Hindlimb muscle (tissue), 1 donor: ENCODE measurements at places on chromosomes 7 and 10.

GRCh38 chr10:60511477-60512229, 122.0 kb upstream of the ANK3 start:
- no peak for DNase-seq

DNA sequence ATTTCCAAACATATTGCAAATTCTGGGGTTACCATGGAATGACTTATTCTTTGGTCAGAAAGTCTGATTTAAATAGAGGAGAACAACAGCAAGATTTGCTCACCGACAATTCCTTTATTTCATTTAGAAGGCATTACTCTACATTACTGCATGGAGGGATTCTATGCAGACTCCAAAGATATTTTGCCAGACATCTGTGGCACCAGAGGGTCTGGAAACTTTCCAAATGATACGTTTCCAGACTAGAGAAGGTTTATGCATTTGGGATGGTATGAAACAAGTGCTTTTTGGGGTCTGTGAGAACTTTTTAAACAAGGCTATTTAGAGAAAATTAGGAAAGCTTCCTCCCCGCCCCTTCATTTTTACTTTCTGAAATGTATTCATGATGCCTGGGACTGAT, 125.3 kb downstream of the SAMD9 start:
- DNase-seq = no peak

DNA sequence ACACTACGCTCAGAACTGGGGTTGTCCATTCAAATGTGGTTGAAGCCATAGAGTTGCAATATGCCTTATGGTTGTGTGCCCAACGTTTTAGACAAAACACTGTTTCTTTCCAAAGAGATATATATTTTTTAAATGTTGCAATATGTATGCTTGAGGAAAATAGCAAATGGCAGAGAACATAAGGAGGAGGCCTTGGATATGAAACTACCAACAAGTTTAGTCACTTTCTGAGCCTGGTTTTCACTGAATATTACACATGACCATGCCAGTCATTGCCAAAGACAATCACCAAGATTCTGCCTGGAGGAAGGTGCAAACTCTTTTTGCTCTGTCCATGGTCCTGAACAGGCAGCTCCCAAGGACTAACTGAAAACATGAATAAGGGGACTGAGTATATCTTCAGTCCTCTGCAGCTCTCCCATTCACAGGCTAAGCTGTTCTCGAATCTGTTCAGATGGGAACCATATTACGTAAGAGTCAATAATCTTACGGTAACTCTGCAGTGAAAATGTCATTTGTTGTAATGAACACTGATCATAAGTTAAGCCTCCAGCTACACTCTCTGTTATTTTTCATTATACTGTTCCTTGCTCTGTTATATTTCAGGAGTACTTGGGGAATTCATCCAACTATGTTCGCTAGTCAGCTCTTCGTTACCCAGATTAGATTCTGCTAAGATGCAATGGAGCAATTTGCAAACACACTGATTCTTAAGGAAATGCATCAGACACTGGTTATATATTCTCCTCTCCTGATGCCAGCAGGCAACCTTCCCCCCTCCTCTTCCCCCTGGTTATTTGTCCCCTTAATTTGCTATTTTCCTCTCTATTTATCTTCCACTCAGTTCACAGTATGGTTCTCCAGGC, 90.7 kb upstream of the C1QL3 start:
- DNase-seq = peak; percentile 22

GRCh38 chr10:16509996-16510395, 11.7 kb downstream of the C1QL3 start:
- no peak for DNase-seq

DNA sequence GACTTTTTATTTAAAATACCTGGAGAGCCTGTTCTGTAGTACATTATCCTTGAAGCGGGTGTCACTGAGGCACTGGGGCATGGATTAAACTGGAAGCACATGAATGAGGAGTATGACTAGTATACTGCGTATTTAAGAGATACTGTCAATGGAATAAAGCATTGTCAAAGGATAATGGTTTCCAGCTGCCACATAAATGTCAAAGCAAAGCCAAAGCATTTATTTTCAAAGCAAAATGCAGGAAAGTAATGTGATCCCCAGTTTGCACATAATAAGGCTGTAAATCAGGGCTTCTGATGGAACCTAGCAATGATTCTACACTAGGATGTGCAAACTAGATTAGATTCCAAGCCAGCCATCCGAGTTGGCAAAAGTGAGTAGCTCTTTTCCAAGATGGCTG, 240.1 kb downstream of the POU6F2 start:
- no peak for DNase-seq

DNA sequence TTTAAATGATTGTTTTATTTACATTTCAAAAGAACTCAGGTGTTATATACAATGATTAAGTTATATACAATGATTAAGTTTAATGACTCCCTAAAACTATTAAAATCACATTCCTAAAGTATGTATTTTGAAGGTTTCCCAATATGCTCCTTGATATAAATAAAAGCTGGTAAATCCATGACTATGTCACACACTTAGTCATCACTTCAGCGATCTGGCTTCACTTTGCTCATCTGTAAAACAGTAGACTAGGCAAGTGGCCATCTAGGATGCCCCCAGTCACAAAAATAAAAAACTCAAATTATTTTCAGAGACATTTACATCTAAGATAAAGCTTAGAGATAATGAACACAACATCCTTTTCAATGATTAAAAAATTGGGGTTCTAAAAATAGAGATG, 10.8 kb downstream of the ICA1 start:
- no peak for DNase-seq

DNA sequence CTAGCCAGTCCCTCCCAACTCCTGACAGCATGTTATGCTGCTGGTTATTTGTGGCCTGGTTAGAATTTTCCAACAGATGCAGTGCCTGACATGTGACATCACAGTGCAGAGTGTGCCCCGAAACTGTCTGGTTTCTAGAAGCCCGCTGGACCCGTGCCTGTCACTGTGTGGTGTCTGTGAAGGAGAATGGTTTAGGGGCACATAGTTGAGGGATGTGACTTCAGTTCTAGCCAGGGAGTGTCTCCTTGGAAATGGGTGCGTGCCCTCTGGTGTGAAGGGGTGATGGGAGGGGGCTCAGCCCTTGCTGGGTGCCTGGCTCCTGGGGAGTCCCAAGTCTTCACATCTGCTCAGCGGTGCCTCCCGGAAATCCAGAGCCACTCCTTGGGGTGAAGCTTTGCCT, 303.6 kb downstream of the GLRX3 start:
- no peak for DNase-seq

GRCh38 chr7:99019523-99020412, 124.1 kb downstream of the SMURF1 start:
- peak; percentile 68 for DNase-seq

DNA sequence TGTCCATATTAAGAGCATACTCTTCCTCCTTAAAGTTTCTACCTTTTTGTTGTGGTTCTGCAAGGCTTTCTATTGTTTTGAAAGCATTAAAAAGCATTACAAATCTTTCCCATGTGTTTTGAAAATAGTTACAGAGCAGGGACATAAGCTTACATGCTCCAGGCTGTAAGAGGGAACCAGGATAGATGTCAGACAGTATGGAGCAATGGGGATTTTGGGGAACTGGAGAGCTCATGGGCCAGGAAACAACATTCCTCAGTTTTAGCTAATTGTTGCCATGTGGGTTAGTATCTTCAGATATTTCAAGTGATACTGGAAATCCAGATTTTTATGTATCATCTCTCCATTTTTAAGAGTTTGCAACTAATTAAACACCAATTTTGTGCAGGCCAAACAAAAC, 3.5 kb downstream of the MDFIC start:
- no peak for DNase-seq

GRCh38 chr10:25493122-25493893, 318.5 kb downstream of the GPR158 start:
- DNase-seq = no peak

GRCh38 chr7:80039251-80039884, 95.3 kb upstream of the GNAI1 start:
- no peak for DNase-seq

- no peak for DNase-seq
These were observed 148.4 kb upstream of the KLF14 start for GRCh38 chr7:130882396-130882795.

DNA sequence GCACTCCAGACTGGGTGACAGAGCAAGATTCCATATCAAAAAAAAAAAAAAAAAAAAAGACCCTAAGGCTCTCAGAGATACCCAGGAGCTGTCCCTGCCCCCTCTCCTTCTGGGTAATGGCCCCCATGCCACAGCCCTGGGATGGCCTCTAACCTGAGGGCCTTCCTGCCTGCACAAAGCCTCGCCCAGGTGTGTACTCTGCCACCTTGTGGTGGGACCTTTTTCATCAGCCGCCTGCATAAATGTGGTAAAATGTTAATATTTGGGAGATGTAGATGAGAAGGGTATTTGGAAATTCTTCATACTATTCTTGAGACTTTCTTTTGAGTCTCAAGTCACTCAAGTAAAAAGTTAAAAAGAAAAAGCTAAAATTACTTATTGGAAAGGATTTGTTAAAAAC, 46.3 kb upstream of the RNF216 start:
- DNase-seq = no peak

GRCh38 chr10:98815039-98815885, 368.5 kb upstream of the HPS1 start:
- no peak for DNase-seq

- no peak for DNase-seq
These were observed 181.6 kb downstream of the PTPN20 start for GRCh38 chr10:47092831-47093230.

- no peak for DNase-seq
These were observed 40.8 kb downstream of the GNA12 start for GRCh38 chr7:2803342-2803692.

- DNase-seq = no peak
These were observed 165.3 kb downstream of the AGMO start for GRCh38 chr7:15396210-15397158.

- DNase-seq = no peak
These were observed 2.7 kb upstream of the TPST1 start for GRCh38 chr7:66202441-66202840.

- DNase-seq = no peak
These were observed 2.4 kb downstream of the UCMA start for GRCh38 chr10:13231808-13232207.

GRCh38 chr7:1623810-1624209, 46.3 kb upstream of the ELFN1 start:
- DNase-seq = no peak

DNA sequence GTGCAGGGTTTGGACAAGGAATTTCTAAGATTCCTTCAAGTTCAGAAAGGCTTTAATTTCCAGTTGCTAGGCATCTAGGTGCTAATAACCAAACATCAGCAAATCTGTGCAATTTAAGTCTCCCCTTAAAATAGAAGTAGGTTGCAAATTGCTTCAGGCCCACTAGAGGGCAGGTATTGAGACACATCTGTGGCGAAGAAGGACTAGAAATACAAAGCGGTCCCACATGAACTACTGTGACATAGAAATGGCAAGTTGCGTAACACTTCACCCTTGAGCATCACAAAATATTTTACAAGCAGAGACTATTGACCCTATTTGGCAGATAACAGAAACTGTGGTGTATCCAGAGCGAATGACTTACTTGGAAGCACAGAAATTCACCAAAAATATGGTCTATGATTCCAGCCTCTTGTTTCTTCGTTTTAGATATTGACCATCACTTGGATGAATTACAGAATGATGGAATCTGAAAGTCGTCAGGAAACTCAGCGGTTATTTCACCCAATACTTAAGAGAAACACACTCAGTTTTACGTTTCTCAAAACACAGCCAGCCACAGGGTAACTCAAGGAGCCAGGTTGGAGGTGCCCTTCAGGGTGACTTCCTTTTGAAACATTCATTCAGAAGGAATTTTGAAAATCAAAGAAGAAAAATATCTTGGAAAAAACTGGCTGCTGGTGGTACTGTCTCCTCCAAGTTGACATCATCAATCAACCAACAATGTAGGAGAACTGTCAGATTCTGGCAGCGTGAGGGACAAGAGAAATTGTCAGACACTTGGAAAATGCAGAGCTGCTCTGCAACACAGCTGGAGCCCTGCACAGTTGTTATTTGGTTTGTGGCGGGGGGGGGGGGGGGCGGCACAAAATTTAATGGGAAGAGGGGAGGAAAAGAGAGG, 256.3 kb upstream of the MINDY3 start:
- DNase-seq = no peak

DNA sequence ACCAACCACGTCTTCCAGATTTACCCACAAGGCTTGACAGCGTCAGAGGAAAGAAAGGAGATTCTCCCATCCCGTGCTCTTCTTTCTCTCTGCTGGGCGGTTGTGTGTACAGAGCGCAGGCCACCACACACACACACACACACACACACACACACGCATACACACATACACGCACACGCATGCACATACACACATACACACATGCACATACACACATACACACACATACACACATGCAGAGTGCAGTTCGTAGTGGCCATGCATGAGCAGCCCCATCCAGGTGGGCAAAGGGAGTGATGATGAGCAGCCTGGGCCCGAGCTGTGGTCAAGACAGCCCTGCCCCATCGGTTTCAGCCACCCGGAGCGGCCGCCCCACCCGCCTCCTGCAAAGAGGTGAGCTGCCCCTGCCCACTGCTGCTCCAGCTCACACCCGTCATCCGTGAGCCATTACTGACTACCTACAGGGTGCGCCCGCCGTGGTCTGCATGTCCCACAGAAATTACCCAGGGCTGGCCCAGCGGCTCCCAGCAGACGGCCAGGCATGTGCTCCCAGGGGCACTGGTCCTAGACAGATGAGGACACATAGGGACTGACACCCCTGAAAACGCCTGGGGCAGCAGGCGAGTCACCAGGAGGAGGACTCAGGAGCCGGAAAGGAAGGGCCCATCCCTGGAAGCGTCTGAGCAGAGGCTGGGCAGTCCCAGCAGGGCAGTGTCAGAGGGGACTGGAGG, 69.6 kb downstream of the ASB13 start:
- no peak for DNase-seq

- DNase-seq = no peak
These were observed 19.7 kb downstream of the AHR start for GRCh38 chr7:17318146-17318545.

GRCh38 chr7:35647171-35647574, 47.8 kb downstream of the HERPUD2 start:
- DNase-seq = no peak

- DNase-seq = no peak
These were observed 63.0 kb upstream of the SP4 start for GRCh38 chr7:21364801-21365271.

DNA sequence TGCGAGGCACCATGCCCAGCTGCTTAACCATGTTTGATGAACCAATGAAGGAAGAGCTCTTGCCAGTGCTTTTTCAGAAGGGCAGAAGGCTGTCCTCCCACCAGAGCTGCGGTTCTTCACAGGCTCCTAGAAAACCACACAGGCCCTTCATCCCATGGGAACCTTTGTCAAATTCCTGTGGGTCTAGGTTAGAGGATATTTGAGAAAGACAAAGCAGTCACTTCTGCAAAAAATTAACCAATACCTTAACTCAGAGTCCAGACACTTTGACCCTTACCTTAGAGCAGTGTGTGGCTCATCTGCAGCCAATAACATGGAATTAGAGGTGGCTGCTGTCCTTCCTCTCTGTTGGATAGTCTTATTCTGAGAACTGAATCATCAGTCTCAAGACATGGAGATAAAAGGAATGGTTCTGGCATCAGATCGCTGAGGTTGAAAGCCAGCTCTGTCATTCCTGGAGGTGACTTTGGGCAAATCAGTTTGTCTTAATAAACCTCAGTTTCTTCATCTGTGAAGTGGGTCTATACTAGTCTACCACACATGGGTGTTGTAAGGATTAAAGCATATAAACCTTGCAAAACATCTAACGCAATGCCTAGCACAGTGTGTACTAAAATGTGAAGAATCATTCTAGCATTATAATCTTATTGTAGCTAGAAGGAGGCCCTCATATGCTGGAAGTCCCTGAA, 65.1 kb upstream of the PIP4K2A start:
- no peak for DNase-seq

GRCh38 chr7:67777119-67777518, 780.5 kb downstream of the TYW1 start:
- no peak for DNase-seq

- no peak for DNase-seq
These were observed 47.3 kb downstream of the DRGX start for GRCh38 chr10:49348593-49348992.
